ENCODE measurements at places on chromosomes 2 and 18.

GRCh38 chr2:23432531-23432930, 47.6 kb downstream of the KLHL29 start:
- no peak for DNase-seq

DNA sequence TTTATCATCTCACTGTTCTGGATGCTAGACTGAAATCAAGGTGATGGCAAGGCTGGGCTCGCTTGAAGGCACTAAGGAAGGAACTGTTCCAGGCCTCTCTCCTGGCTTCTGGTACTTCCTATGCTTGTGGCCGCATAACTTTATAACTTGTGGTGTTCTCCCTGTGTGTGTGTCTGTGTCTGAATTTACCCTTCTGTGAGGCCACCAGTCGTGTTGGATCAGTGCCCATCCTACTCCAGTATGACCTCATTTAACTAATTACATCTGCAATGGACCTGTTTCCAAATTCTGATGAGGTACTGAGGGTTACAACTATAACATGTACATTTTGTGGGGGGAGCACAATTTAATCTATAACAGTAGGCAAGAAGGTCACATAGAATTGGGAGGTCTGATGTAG, 41.6 kb downstream of the LYPD6B start:
- DNase-seq = no peak

- no peak for DNase-seq
Observed at GRCh38 chr2:96528006-96528699, 8.4 kb upstream of the ARID5A start.

- no peak for DNase-seq
Observed at GRCh38 chr2:20378891-20379519, 28.4 kb upstream of the PUM2 start.

- DNase-seq = no peak
Observed at GRCh38 chr2:168710754-168711467, 91.5 kb upstream of the NOSTRIN start.

- DNase-seq = no peak
Observed at GRCh38 chr2:29114586-29114945, 649 bp upstream of the CLIP4 start.

GRCh38 chr18:33951031-33951430, 273.7 kb downstream of the NOL4 start:
- no peak for DNase-seq

DNA sequence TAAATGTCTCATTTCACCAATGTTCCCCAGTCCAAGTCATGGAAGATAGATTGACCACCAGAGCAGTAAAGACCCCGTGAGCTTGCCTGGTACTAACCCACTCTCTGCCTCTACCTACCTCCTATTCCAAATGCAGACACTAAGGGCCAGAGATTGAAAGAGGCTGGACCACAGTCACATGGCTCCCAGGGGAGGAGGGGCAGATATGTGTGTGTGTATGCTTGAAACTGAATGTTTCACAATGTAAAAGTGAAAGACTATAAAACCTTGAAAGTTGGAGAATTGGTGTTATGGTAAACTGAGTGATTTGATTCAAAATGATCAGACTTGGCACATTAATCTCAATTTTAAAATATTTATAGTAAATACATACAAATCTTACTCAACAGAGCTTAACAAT, 21.7 kb upstream of the KLHL29 start:
- no peak for DNase-seq

DNA sequence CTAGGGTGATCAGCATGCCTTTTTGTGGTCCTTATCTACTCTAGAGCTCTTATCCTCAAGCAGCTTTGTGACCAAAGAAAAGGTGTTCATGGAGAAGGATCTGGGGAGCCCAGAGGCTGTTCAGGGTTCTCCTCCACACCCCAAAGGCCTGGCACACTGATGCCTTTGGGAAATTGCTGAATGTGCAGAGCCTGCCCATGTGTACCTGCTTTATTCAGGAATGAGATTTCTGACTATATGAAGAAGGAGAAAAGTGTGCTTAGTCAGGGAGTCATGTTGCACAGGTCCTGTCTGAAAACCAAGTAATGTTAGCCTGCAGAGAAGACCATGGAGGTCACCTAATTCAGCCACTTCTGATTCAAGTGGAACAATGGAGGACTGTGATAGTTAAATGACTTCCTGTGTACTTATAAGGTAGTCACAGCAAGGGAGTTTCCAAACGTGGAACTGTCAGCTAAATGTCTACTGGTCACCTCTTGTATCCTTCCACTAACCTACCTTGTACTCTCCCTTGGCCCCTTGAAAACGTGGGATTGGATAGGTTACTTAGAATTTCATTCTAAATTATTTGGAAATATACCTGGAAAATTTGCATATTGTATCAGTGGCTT, 81.3 kb downstream of the LIMS1 start:
- DNase-seq = no peak

DNA sequence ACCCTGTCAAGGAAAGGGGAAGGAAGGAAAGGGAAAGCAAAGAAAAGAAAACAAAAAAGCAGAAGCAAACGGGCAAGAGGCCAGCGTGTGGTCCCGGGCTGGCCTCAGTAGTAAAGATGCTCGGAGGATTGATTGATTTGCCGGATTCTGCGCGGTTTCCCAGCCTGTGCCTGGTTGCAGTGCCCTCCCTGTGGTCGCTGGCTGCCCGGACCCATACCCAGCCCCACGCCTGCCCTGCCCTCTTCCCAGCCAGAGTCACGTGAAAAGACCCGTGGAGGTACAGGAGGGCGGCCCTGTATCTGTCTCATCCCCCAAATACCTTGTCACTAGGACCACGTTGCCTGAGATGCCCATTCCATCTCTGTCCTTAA, 55.1 kb upstream of the IMP4 start:
- DNase-seq = no peak

GRCh38 chr2:120949027-120949956, 213.6 kb downstream of the GLI2 start:
- no peak for DNase-seq

GRCh38 chr2:62741954-62742722, 36.6 kb downstream of the EHBP1 start:
- no peak for DNase-seq

GRCh38 chr2:231680285-231680991, 27.9 kb upstream of the PTMA start:
- no peak for DNase-seq

- DNase-seq = peak; percentile 45
Observed at GRCh38 chr2:26245231-26245732, 543 bp downstream of the HADHB start.

GRCh38 chr2:106890606-106891005, 4.6 kb upstream of the ST6GAL2 start:
- DNase-seq = no peak

- DNase-seq = no peak
Observed at GRCh38 chr2:95393901-95394300, 8.6 kb upstream of the FAHD2A start.

GRCh38 chr2:100720445-100720844, 99.5 kb upstream of the NPAS2 start:
- no peak for DNase-seq

GRCh38 chr18:58303363-58303762, 259.3 kb downstream of the NEDD4L start:
- DNase-seq = no peak

- no peak for DNase-seq
Observed at GRCh38 chr2:35858216-35858615, 497.4 kb upstream of the CRIM1 start.

DNA sequence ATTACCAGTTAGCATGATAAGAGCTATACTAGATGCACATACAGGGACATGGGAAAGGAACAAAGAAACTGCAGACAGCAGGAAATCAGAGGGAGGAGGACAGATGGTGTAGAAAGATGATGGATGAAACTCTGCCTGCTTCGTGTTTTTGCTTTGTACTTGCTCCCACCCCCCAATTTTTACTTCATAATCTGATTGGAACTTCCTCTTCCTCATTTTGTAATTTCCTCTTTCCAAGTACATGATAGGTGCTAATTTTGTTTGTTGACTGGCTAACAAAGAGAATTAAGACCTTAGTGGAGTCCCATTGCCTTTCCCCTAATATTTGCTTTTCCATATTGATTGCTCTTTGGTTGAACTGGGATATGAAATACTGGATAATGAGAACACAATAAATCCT, 76.0 kb upstream of the PELI1 start:
- no peak for DNase-seq

- no peak for DNase-seq
Observed at GRCh38 chr2:239625156-239625845, 224.5 kb upstream of the HDAC4 start.

DNA sequence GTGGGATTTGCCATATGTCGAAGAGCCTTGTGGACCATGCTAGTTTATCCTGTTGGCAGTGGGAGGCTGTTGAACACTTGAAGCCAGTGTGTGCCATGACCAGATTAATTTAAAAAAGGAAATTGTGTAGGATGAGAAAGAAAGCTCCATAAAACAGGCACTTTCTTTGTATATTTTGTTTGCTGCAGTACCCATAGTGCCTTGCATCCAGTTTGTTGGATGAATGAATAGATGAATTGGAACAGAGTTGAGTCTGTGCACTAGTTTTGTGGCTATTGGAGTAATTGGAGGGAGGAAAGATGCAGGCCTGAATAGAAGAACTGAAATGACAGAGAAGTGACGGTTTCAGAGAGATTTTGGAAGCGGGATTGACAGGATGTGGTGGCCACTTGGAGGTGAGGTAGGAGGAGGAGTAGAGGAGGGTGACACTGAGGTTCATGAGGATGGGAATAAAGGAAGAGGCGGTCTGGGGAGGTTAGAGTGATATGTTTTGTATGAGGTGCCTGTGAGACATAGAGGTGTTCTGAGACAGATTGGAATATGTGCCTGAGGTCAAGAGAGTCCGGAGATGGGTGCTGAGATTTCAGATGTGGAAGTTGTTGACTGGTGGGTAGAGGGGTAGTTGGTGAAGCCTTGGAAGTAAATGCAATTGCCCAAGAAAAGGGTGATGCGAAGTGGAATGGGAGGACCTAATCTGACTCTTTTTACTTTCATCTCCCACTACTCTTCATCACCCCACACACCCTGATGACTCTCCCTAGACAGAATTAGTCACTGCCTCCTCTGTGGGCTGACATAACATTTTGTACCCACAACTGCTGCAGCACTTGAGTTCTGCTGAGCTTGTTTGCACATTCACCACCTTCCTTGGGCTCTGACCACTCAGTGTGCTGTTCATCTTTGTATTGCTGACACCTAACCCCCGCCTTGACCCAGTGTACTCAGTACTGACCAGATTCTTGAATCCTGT, 5.1 kb downstream of the DGUOK start:
- DNase-seq = no peak

DNA sequence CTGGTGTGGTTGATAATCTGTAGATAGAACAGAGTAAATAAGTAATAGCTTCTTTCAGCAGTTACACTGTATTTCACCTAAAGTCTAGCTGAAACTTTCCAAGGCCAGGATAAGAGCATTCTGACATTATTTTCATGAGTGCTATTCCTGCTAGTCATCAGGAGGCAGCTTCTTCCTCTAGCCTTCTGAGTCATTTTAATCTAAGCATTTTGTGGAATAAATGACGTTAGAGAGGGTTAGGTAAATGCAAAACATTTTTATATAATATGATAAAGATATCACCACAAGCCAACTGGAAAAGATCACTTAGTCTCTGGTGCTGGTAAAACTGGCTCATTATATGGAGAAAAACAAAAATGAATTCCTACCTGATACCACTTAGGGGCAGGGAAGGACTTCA, 138.5 kb downstream of the MEP1B start:
- DNase-seq = no peak

DNA sequence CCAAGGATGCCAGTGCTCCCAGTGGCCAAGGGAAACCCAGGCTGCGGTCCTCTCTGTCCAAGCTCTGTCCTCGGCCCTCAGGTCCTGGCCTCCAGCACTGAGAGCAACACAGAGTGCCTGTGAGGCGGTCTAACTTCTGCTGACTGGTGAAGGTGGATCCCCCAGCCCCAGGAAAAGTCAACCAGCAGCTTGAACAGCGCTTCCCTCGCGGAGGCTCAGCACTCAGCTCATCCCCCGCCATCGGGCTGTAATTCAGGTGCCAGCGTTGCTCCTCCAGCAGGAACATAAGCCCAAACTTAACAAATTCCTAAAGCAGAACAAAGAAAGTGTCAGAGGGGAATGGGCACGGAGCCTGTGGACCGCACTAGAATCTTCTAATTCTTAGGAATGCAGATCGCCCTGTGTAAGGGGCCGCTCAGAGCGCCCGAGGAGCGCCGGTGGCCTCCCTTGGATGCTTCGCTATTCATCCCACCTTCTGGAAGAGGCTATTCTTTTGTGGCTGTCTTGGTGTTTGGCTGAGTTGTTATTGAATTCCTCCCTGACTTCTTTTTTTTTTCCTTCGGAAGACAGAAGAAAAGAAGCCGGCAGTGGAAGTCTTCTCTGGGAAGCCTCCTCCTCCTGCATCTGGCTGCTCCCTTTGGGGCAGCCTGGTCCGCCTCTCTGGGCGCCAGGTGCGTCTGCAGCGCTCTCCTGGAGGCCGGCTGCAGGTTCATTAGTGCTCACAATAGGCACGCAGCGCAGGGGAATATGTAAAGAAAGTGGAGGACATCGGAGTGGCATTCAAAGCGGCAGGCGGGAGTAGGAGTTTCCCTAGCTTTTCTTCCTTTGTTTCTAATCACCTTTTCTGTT, 905.6 kb downstream of the TSN start:
- DNase-seq = no peak

GRCh38 chr2:17242813-17243485, 275.3 kb downstream of the RAD51AP2 start:
- DNase-seq = no peak

GRCh38 chr2:219428469-219428868, 6.2 kb upstream of the SPEG start:
- no peak for DNase-seq

DNA sequence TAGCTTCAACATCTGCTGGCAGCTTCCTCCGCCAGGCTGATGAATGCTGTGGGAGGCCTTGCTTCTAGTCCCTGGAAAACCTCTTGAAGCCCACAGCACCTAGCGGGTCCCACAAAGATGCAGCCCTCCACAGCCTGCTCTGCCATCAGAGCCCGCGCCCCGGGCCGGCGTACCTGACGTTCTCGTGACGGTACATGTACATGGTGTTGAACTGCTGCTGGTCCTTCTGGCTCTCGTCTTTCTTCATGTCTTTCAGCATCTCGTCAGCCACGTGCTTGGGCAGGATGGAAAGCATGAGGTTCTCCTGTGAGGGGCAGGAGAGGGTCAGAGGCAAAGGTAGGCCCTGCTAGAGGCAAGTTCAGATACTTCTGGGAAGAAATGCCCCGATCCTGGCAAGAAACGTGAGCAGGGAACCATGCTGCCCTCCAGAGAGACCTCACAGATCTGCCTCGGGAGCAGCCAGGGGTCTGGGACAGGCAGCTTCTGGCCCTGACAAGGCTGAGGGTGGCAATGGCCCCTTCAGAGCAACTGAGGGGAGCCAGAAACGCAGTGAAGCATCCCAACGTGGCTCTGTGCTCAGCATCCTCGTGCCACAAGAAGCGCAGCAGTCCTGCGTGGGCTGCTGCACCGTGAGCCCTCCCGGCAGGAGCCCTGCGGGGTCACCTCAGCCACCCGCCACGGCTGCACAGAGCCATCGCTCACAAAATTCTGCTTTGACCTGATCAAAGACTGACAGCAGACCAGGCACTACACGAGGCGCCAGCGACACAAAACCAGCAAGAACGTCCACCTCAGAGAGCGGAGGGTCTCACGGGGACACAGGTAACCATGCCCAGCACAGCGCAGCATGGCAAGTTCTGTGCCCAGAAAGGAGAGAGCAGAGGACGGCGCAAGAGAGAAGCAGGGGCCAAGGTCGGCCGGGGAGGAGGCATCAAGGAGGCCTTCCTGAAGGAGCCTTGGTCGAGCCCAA, 49.1 kb downstream of the CENPO start:
- DNase-seq = no peak

GRCh38 chr2:227471412-227471811, 544 bp upstream of the AGFG1 start:
- DNase-seq = no peak

Data from memory B cell (primary cell).